T-helper 2 cell treated with Interferon-gamma antibody and Interleukin-4, amounts not matched to agents 100 ng/mL and 5 ng/mL, for 36 hours (primary cell): ENCODE measurements at places on chromosomes 7 and 10. TPM values are rescaled to one million over a fixed set of nuclear protein-coding genes. Genes with fewer than 3 reads are reported as not detected.

The C7orf33 gene
- total RNA-seq: not detected in 2 replicates

The FGFBP3 gene
- 1.1 and 1.3 TPM in 2 replicates for total RNA-seq

The ACSM6 gene
- total RNA-seq: not detected in 2 replicates

The STEAP1B gene
- 0.18 and 0.23 TPM in 2 replicates for total RNA-seq

The HOXA10 gene
- total RNA-seq: 0.11 TPM in 1 of 2 replicates, not detected in the other
